ENCODE measurements at places on chromosomes 11 and 22.
A peak's percentile ranks its signal among the peaks of the same experiment; 100 is the strongest.

DNA sequence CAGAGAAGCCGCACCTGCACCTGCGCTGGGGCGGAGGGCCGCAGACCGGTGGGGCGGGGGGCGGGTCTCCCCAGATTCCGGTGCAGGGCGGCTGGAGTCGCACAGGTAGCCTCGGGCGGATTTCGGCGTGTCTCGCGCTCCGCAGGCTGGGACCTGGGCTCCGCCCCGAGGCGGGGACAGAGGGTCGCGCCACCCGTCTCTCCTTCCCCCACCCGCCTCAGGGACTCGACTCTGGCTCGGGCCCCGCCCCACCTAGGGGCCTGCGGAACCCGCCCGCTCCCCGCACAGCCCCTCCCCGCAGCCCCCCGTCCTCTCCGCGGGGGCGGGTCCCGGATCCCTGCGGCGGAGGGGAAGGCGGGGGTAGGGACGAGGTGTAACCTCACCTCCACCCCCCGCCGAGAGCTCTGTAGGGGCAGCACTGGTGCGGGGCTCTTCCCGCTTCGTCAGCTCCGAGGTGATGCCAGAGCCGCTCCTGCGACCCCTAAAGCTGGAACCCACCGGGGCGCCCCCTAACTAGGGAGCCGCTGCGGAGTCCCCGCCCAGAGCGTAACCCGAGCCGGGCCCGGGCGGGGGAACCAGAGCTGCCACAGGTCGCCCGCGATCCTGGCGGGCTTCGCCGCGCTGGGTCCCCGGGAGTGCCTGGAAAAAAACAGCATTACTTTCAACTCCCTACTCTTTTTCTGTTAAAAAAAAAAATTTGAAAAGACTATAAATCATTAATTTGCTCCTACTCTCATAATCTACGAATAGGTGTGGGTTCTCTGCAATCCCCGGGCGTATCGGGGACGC, at the start of gene SLC29A2:
Gene SLC29A2, minus strand, starts transcription at position 134 of the 789 bp plus-strand sequence. CDS start 169 bp downstream, outside the sequence.
- peak; percentile 44 for DNase-seq

DNA sequence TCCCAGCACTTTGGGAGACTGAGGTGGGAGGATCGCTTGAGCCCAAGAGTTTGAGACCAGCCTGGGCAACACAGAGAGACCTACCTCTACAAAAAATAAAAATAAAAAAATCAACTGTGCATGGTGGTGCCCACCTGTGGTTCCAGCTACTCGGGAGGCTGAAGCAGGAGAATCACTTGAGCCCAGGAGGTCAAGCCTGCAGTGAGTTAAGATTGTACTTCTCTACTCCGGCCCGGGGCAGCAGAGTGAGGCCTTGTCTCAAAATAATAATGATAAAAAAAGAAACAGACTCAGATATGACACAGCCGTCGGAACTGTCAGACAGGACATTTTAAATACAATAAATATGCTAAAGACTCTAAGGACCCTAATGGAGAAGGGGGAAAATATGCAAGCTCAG, 18.4 kb downstream of the ASCL2 start:
- DNase-seq, result no peak

DNA sequence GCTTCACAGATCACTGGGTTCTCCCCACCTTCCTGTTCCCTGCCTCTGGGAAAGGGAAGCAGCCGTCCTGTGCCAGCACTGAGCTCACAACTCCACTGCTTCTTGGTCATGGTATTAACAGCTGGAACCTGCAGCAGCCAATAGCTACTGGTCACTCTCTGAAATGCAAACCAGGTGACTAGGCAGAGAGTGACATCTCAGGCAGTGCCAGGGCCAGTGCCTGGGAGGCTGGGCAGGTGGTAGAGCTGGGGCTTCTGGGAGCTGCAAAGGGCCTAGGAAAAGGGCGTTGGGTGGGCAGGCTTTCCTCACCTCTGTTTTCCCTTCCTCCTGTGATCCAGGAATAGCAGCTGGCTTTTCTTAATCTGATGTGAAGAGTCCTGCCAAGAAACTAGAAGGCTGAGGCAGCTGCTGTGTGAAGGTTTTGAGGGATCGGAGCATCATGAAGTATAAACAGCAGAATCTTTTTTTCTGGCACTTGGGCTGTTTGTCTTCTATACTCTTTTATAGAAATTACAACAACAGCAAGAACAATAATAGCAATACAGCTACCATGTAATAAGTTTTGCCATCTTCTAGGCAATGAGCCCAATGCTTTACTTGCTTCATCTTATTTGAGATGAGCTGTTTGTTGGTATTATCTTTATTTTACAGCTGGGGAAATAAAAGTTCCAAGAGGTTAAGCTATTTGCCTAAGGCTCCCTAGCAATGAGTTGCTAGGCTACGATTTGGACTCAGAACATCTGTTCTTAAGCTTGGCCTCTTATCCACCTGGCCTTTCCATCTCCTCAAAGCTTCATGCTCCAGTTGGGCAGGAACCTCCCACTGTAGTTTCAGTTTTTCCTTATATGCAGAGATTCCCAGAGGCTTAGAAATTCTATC, 22.0 kb upstream of the CD44 start:
- DNase-seq, result no peak

DNA sequence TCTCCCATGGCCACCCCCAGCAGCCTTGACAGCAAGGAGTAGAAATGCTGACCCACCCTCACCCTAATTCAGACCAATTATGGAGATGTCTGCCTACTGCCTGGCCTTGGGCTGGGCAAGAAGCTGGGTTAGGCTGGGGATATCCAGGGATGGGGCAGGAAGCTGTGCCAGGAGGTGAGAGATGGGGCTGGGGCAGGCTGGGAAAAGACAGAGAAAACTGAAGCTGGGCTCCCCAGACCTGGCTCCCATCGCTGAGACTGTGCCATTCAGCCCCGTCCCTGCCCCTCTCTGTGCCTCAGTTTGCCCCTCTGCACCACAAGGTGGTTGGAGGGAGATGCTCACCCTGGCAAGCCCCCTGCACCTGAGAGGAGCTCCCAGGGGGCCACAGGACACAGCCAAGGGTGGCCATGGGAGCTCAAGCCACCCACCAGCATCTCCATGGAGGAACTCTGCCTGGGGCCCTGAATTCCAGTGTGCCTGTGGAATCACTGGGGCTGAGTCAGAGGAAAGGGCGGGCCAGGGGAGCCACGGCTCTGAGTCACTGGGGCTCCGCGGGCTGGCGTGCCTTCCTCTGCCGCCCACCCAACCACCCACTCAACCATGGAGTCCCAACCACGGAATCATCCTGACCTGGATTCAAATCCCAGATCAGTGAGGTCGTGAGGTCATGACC, 6.0 kb upstream of the CARD10 start:
- DNase-seq, result no peak

- no peak for DNase-seq
Observed at GRCh38 chr22:22932512-22932941, 44.9 kb downstream of the IGLL5 start.

- peak; percentile 24 for DNase-seq
Observed at GRCh38 chr11:3855808-3856491, 486 bp downstream of the STIM1 start.

DNA sequence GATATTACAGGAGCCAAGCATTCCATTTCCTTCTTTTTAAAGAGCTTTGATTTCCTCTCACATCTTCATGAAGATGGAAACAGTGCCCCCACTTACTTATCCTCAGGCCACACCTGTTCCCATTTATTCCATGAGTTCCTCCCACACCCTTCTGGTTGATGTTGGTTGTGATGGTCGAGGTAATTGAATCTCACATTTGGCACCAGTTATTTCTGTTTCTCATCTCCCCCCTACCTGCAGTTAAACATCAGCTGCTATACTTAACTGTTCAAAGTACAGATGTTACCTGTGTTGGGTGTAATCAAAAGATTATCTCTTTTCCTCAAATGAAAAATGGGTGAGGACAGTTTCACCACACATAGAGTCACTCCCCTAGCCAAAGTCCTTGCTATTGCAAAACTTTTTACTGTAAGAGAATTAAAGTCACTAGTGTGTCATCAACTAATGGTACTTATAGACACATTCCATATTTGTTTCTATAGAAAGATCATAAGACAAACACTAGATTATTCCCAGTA, 1.9 kb downstream of the TMEM45B start:
- no peak for DNase-seq

DNA sequence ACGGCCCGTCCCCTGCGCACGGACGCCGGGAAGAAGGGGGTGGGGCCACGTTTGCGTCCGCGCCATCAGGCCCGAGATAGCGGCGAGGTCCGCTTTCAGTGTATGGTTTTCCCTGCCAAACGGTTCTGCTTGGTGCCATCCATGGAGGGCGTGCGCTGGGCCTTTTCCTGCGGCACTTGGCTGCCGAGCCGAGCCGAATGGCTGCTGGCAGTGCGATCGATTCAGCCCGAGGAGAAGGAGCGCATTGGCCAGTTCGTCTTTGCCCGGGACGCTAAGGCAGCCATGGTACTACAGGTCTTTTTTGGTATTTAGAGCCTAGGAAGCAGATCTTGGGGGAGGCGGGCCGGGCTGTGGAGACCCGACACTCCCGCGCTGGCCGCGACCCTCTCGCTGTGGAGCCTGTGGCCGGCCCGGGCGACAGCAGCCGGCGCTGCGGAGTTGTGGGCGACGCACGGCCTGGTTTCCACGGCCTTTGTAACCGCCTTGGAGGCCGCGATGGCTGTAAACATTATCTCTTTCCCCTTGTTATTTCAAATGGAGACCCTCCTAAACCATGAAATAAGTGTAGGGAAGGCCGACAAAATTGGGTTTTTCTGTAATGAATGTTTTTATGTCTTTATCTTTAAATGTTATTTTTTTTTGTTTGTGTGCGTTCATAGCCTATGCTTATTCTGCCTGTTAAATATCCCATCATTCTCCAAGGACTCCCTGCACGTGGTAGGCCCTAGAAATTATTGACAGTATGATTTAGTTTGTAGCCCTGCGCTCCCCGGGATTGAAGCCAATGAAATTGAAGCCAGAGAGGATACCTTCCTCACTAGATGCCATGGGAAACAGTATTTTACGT, at the start of gene AASDHPPT:
Gene AASDHPPT, plus strand, starts transcription at position 54 of the 847 bp plus-strand sequence. Its CDS starts 49 bp downstream, at position 103.
- peak; percentile 77 for DNase-seq

DNA sequence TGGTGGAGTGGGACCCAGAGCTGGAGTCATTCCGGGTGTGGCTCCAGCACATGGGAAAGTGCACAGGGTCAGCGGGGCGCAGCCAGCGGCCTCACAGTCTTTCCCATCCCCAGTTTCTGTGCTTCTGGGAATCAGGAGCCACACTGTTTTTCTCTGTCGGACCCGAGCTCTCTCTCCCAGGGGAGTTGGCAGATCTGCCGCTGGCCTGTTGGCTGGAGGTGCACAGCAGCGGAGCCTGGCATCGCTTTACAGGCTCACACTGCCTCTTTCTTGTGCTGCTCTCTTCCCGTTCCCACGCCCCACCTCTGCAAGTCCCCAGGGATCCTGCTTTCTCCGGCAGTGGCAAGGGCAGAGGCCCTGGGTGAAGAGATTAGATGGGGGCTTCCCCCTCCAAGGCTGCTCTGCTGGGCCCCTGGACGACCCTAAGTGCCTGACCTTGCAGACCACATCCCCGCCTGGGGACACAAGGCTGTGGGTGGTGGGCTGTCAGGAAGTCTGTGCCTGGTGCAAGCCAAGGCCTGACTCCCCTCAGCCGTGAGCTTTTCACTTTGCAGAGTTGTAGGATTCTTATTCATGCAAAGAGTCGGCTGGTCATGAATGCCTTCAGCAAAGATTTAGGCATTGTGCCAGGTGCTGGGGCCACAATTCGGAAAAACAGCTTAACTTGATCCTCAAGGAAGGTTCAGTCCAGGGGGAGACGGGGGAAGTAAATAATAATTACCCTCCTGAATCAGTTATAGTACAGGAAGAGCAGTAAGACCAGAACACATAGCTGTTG, 116.3 kb downstream of the TIMP3 start:
- DNase-seq, result no peak

- DNase-seq, result peak; percentile 74
Observed at GRCh38 chr11:108117746-108118371, 3.5 kb upstream of the ACAT1 start.

- no peak for DNase-seq
Observed at GRCh38 chr11:74278721-74279161, 32.7 kb downstream of the P4HA3 start.

- DNase-seq, result no peak
Observed at GRCh38 chr11:73156686-73157085, 14.6 kb upstream of the FCHSD2 start.

- DNase-seq, result no peak
Observed at GRCh38 chr22:41654322-41654721, 33.2 kb downstream of the XRCC6 start.

DNA sequence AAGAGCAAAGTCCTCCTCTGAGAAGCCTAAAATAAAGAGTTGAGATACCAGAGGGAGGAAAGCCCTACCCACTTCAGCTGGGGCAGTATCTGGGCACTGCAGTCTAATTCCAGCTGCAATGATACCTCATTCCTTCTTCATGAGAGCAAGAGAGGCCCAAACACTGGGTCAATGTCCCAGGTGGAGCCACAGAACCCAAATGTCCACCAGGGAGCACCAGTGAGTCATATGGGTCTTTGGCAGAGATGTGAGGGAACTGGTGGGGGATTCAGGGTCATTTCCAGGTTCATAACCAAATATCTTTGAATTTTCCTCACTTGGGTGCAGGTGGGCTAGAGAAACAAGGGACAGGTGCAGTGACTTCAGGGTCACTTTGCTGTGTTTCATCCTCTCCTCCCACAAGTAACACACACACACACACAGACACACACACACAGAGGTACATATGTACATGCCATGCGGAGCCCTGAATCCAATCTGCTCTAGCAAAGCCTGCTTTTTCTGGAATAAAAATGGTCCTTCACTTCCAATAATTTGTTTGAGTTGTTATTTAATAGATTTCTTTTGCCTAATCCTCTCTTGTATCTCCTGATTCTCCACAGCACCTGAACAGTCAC, 585.4 kb downstream of the SOX6 start:
- no peak for DNase-seq

DNA sequence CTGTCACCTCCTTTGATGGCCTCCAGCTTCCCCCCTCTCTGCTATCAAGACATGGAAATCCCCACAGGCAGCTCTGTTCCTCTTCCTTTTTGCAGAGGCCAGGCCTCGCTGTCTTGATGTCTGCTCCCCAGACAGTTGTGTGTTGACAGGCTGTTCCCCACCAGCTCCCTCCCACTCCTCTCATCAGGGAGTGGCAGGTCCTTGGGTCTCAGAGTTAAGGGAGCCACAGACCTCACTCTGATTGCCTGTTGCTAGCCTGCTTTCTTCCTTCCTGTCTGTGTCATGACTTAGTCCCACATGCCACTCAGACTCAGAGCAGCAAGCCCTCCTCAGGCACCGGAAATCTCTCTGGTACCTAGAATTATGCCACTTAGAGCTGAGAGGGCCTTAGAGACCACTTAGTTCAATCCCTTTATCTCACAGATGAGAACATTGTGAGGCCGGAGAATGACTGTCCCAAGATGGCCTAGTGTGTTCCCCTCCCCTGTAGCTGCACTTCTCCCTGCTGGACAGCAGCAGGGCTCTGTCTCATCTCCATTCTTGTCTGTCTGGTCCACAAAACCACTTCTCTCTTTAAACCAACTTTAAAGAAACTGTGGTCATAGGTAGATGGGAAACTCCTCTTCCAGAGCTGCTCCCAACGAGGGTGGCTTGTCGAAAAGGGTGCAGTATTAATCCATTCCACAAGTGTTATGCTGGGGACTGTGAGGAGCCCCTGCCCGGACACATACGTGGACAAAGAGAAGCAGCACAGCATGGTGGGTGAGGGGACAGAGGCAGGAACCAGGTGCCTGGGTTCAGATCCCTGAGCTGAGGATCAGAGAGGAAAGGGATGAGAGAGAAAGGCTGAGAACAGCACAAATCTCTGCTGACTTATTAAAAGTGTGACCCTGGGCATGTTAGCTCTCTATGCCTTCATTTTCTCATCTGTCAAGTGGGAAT, 4.2 kb downstream of the AMPD3 start:
- peak; percentile 70 for DNase-seq
